ENCODE measurements at places on chromosomes 12 and 14.

GRCh38 chr14:33776871-33777270 is 174.0 kb downstream of the EGLN3 start:
- DNase-seq: peak; percentile 44

DNA sequence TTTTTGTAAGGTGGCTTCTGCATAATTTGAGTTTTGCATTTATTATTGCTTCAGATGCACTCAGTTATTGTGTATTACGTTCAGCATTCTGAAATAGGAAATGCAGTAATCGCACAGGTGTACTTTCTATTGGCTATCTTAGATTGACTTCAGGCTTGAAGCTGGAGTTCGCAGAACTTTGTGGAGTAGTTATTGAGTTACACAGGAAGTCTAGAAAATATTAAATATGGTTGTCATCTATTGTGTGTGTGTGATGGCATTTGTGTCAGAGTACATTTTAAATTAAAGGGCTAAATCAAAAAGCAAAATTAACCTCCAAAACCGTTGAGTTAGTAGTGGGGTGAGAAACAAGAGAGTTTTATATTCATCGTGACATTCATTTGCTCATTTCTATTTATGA is 2.7 kb downstream of the ARID2 start:
- no peak for DNase-seq

DNA sequence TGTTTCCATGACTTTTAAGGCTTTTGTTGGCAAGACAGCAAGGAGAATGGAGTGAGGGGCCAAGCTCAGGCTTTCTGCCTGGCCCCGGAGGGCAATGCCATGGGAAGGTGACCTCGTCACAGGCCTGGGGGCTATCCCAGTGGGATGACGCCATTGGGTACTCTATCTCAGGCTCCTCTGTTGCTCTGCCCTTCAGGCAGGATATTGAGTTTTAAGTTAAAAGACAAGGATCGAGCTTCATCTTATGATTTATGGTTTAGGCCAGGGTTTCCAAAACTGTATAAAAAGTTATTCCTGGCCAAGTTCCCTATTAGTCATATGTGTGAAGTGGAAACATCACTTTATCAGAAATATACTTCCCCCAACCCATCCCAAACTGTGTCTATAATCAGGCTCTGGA is 127.7 kb downstream of the ZFP36L1 start:
- DNase-seq: no peak

DNA sequence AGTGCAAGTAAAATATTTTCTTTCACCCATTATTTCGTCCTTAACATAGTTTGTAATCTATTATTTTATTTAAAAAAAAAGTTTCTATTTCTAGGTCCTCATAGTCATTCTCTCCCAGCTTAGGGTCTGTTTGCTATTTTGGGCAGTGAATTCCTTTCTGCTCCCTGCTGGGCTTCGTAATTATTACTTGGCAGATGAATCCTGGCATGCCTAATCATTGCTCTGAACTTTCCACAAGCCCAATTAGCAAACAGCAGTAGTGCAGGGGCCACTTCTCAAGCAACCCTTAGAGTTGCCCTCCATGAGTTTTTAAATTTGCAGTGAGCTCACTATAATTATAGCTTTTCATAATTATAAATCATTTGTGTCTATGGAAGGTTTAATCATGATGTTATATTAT is 1378.3 kb upstream of the SEL1L start:
- no peak for DNase-seq

- DNase-seq: no peak
These were observed 284.8 kb upstream of the FBXO33 start for GRCh38 chr14:39716987-39717570.

GRCh38 chr14:56162476-56162875 is 44.3 kb downstream of the PELI2 start:
- no peak for DNase-seq

DNA sequence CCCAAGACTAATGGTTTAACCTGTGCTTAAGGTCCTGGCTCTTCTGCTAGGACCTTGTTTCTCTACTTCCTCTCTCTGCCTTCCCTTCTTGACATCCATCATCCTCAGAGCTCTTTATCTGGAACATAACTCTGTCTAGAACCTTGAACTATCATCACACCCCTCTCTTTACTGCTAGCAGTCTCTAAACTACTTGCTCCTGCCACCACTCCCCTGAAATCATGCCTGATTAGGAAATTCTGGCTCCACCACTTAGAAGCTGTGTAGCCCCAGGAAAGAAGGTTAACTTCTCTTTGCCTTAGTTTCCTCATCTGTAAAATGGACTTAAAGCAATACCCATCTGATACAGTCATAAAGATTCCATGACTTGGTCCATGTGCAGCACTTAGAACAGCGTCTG is 9.1 kb downstream of the SLC38A1 start:
- DNase-seq: no peak

DNA sequence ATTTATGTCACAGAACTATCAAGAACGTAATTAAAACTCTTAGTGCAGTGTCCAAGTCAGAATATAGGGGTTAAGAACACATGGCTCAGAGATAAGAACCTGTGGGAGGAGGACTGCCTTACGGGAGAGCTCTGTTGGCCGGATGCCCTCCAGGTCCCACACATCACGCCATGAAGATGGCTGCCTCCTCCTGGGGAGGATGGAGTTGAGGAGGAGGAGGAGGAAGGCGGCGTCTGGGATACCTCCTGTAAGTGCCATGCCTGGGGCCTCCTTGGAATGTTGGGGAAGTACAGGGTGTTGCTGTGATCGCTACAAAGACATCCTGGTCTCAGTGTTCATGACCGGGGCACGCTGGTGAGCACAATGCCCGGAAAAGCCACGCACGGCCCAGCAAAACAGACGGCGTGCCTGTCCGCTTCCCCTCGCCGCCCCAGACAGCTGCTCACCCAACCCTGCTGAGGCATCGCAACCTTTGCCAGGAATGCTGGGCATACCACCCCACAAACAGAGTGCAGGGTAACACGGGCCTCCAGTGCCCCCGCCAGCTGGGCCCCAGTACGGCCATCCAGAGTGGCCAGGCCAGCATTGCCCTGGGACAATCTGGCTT is 28.7 kb upstream of the CD9 start:
- DNase-seq: no peak

- DNase-seq: no peak
These were observed 1210.6 kb downstream of the TMEM121 start for GRCh38 chr14:106737021-106737420.

DNA sequence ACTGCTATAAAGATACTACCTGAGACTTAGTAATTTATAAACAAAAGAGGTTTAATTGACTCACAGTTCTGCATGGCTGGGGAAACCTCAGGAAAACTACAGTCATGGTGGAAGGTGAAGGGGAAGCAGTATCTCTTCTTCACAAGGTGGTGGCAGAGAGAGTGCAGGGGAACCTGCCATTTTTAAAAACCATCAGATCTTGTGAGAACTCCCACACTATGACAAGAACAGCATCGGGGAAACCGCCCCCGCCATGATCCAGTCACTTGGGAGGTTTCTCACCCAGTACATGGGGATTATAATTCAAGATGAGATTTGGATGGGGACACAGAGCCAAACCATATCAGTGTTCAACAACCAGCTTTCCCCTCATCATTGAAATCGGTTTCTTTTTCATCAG is 49.9 kb downstream of the AEBP2 start:
- DNase-seq: no peak

GRCh38 chr12:30814295-30814655 is 59.5 kb upstream of the CAPRIN2 start:
- no peak for DNase-seq

GRCh38 chr14:21719841-21720240 is 46.2 kb upstream of the OR4E1 start:
- no peak for DNase-seq

GRCh38 chr12:4482936-4483335 is 37.3 kb upstream of the FGF6 start:
- DNase-seq: no peak

DNA sequence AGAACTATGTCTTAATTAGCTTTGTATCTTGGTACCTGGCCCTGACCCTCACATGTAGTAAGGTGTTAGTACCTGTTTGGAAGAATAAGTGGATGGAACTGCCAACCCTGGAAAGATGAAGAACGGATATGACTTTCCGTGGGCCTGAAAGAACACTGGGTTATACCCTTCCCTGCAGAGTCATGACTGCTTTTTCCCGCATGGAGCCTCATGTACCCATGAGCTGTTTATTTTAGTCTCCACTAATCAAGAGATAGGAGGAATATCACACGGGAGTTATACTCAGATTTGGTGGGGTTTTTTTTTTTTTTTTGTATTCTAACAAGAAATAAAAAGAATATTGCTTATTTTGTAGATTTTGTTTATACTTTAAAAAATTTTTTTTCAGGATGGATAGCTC is 15.9 kb downstream of the DLST start:
- no peak for DNase-seq

GRCh38 chr12:52391618-52392002 is 6.2 kb upstream of the KRT84 start:
- DNase-seq: no peak

DNA sequence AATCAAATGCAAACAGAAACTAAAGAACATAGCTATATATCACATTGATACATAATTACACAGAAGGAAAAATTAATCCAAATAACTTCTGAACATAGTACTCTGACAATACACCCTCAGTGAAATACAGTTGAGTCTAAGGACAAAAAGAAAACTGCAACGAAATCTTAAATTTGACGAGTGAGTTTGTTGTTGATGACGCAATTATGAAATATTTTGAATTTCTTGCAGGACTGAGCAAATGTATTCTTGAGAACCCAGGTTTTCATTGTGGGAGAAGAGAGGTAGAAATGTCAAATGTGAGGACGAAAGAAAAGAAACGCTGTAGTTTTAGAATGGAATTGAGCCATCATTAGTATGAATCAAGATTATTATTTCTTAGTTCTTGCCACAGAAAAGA is 46.3 kb downstream of the EGLN3 start:
- DNase-seq: no peak

- DNase-seq: no peak
These were observed 1277.4 kb downstream of the LRFN5 start for GRCh38 chr14:42884100-42884499.

- DNase-seq: no peak
These were observed 32.8 kb downstream of the HECTD4 start for GRCh38 chr12:112349431-112349830.

- no peak for DNase-seq
These were observed 288.6 kb downstream of the MED13L start for GRCh38 chr12:115988625-115989563.

DNA sequence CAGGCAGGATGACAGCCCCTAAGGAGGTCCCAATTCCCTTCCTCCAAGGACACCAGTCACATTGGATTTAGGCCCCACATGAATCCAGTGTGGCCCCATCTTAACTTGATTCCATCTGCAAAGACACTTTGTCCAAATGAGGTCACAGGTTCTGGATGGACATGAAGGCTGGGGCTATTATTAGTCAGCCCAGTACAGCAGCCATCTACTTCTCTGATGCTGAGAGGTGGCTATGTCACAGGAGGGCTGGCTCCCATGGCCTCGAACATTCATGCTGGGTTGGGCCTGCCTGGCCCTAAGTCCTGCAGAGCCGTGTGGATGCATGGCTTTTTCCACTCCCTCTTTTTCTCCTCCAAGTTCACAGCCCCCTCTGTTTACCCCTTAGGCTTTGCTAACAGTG is 35.9 kb downstream of the SLC15A4 start:
- DNase-seq: no peak

- no peak for DNase-seq
These were observed 7.9 kb upstream of the NFKBIA start for GRCh38 chr14:35412272-35413056.

DNA sequence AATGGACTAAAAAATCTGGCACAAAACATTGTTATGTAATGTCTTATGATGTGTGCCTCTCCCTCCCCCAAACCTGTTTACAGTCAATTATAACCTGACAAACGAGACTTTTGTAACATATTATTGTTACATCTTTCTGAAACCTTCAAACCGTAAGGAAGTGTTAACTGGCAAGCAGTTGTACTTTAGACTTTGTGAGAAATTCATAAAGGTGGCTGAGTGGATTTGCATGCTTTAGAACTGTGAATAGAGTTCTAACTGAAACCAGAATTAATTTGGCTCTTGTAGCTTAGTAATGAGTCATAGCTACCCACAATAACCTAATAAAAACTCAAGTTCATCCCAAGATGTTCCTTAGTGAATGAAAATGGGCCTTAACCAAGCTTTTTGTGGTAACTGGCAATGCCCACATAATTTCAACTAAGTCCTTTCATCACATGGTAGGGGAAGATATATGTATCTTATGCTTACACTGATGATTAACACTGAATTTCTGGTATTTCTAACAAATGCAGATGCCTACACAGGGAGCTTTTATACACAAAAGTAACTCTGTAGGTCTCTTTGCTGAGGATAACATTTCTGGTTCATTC is 29.7 kb downstream of the RAD9B start:
- DNase-seq: no peak

GRCh38 chr12:77882709-77883108 is 52.0 kb downstream of the NAV3 start:
- DNase-seq: no peak

- peak; percentile 81 for DNase-seq
These were observed 160.7 kb upstream of the LRFN5 start for GRCh38 chr14:41446008-41446407.

- DNase-seq: no peak
These were observed 41.6 kb downstream of the LRRC74A start for GRCh38 chr14:76867516-76868453.

GRCh38 chr12:94503619-94504018 is 44.0 kb upstream of the CEP83 start:
- DNase-seq: no peak

DNA sequence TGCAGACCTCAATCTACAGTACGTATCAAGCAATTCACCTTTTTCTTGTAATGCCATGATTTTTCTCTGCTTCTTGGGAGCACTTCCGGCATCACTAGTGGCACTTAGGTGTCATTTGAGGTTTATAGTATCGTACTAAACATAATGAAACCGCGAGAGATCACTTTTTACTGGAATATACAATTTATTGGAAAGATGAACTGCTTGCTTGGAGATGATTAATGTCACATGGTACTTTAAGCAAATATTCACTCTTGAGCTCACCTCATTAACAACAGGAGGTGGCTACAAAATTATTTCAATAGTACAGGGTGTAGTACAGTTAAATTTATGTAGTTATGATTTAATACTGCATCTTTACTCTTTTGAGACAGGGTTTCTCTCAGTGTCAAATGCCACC is 11.5 kb downstream of the FUT8 start:
- DNase-seq: no peak

DNA sequence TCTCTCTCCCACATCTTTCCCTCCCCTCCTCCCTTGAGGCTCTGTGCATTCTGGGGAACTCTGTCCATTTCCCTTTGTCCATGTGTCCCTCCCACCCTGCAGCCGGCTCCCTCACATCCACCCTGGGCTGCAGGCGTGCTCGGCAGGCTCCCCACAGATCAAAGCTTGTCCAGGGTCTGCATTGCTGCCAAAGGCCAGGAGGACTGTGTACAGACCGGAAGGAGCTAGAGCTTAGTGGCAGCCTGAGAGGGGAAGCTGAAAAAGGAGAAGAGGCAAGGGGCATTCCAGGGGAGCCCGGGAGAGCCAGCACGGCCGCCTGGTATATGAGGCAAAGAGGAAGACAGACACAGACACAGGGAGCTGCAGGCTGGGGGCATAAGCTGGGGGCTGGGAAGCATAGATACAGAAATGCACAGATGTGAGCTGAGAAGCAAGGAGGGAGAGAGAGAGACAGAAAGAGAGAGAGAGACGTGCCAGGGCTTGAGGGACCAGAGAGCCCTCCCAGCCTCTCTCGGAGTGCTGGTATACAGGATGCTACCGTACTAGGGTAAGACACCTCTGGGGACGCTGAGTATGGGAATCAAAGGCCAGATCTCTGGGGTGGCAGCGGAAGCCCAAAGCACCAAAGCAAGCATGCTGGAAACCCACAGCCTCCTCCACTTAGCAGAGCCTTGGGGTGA is 3.3 kb downstream of the CD4 start:
- DNase-seq: no peak
